ENCODE measurements at places on chromosomes 7 and 10. TPM values are rescaled to one million over a fixed set of nuclear protein-coding genes. Genes with fewer than 3 reads are reported as not detected.

DNA sequence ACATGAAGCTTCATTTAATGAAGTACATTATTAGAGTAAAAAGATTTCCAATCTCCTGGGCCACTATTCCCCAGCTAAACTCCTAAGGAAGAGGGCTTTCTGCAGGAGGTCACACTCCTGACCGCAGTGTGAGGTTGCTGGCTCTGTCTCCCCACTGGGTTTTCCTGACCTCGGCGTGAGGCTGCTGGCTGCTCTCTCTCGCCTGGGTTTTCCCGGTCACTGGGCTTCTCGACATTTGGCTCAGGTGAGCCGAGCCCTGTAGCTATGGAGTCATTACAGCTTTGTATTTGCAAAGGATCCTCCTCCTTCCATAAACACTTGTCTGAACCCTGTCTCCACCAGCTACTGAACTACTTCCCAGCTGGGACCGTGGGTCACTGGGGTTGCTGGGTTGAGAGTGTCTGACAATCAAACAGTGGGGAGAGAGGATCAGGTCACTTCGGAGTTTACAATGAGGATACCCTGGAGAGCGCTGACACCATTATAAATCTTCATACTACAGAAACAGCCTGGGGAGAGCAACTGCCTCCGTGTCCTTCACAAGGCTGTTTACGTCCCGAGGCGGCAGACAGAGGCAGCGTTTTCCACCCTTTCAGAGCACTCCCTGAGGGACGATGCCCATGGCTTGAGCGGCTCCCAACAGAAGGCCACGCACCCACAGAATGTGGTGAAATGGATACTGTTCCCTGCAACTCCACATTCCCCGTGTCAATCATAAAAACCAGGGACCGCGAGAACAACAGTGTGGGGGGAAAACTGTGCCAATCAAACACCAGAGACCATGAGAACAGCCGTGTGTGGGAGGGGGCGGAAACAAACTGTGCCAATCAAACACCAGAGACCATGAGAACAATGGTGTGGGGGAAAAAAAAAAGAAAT lies 226.2 kb downstream of the ZMYND11 start:
- H3K36me3 ChIP-seq: peaks cover 44% of the 10 kb centered on the region
- H3K27ac ChIP-seq: peak overlapping the region; percentile 82
- peaks cover 25% of the 10 kb centered on the region for H3K4me1 ChIP-seq
- H3K27me3 ChIP-seq: no peaks in the 10 kb centered on the region
- DNase-seq: no peak
- H3K4me3 ChIP-seq: no peak overlapping the region

DNA sequence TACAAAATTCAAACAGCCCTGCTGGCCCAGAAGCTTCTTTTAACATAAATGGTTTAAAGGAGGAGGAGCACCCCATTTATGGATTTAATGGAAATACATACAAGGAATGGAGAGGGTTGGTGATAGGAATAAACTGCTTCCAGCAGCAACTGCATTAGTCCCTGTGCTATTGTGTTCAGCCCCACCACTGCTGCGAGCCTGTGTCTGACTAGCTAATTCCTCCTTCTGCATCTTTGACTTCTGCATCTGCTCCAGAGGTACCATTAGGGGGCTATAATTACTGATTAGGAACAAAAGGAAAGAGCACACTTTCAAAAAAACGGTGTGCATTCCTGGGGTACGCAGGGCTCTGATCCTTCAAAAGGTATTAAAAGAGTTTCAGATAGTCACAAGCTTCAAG lies 24.8 kb downstream of the CDCA7L start:
- no peak overlapping the region for H3K27ac ChIP-seq
- peaks cover 2% of the 10 kb centered on the region for H3K36me3 ChIP-seq
- H3K27me3 ChIP-seq: no peaks in the 10 kb centered on the region
- no peak for DNase-seq
- no peak overlapping the region for H3K4me3 ChIP-seq

The MYO3A gene
- not detected for total RNA-seq

The HACD1 gene
- total RNA-seq: 71.6 TPM

The ADARB2 gene
- 6.6 TPM for total RNA-seq

GRCh38 chr7:140983802-140984201 lies 30.9 kb downstream of the MRPS33 start:
- no peak overlapping the region for H3K27ac ChIP-seq
- H3K36me3 ChIP-seq: no peaks in the 10 kb centered on the region
- no peak overlapping the region for H3K4me3 ChIP-seq
- H3K27me3 ChIP-seq: peaks cover 14% of the 10 kb centered on the region

GRCh38 chr7:155523168-155523675 lies 23.1 kb downstream of the CNPY1 start:
- no peak overlapping the region for H3K4me3 ChIP-seq
- peak; percentile 73 for DNase-seq
- no peaks in the 10 kb centered on the region for H3K36me3 ChIP-seq
- no peaks in the 10 kb centered on the region for H3K4me1 ChIP-seq
- peaks cover 51% of the 10 kb centered on the region for H3K27me3 ChIP-seq

DNA sequence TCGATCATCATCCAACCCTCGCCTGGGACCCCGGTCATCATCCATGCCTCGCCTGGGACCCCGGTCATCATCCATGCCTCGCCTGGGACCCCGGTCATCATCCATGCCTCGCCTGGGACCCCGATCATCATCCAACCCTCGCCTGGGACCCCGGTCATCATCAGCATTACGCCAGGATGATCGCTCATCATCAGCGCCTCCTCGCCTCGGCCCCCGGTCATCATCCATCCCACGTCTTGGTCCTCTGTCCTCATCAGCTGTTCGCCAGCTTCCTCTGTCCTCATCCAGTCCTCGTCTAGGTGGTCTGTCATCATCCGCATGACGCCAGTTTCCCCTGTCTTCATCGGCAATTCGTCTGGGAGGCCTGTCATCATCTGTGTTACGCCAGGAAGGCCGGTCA lies 12.7 kb downstream of the NANOS1 start:
- no peak overlapping the region for H3K27ac ChIP-seq
- H3K4me1 ChIP-seq: peaks cover 3% of the 10 kb centered on the region
- no peaks in the 10 kb centered on the region for H3K27me3 ChIP-seq
- H3K36me3 ChIP-seq: peaks cover 48% of the 10 kb centered on the region
- no peak overlapping the region for H3K4me3 ChIP-seq
- DNase-seq: no peak

DNA sequence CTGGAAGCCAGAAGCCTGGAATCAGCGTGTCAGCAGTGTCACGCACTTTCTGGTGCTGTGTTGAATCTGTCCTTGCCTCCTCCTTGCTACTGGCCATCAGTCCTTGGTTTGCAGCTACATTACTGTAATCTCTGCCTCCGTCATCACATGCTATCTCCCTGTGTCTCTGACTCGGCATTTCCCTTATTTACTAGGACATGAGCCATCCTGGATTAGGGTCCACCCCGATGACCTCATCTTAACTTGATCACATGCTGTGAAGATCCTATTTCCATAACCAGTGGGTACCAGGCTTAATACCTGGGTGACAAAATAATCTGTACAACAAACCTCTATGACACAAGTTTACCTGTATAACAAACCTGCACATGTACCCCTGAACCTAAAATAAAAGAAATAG lies 518.0 kb upstream of the KLF6 start:
- no peak overlapping the region for H3K4me3 ChIP-seq
- no peak for DNase-seq
- peaks cover 20% of the 10 kb centered on the region for H3K4me1 ChIP-seq
- no peaks in the 10 kb centered on the region for H3K27me3 ChIP-seq
- H3K36me3 ChIP-seq: no peaks in the 10 kb centered on the region

DNA sequence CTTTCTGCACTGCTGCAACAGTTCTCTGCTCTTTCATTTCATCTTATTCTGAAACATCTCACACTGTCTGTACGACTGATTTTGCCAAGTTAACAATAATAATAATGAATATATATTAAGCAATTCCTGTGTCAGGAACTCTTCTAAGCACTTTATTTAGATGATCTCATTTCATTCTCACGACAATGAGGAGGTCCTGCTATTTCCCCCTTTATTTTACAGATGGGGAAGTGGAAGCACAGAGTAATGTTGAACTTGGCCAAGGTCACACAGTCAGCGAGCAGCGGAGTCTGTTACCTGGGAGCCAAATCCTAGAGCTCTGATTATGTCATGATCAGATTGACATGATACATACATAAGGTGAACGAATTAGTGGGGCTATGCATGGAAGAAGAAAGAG lies 5.8 kb downstream of the MRC1 start:
- H3K27ac ChIP-seq: no peak overlapping the region
- no peaks in the 10 kb centered on the region for H3K4me1 ChIP-seq
- peaks cover 4% of the 10 kb centered on the region for H3K27me3 ChIP-seq
- no peak overlapping the region for H3K4me3 ChIP-seq
- DNase-seq: no peak

DNA sequence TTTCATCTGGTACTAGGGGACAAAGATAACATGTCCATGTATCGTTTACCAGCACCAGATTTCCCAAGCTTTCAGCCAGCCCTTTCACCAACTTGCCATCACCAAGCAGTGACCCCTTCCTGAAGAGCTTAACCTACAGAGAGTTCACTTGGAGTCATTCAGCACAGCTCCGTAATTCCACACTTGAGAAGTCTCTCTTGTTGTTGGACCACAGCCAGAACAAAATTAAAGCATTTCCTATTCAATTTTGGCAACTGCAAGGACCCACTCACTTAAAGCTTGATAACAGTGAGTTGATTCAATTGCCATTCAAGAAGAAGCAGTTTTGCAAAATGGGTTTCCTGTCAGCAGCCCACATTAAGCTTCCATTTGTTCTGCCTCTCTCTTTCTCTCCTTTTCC lies 88.5 kb upstream of the LRRTM3 start:
- H3K4me1 ChIP-seq: peaks cover 19% of the 10 kb centered on the region
- no peaks in the 10 kb centered on the region for H3K36me3 ChIP-seq
- DNase-seq: no peak
- H3K27ac ChIP-seq: no peak overlapping the region
- H3K27me3 ChIP-seq: no peaks in the 10 kb centered on the region
- no peak overlapping the region for H3K4me3 ChIP-seq

The UNCX gene
- total RNA-seq: not detected

DNA sequence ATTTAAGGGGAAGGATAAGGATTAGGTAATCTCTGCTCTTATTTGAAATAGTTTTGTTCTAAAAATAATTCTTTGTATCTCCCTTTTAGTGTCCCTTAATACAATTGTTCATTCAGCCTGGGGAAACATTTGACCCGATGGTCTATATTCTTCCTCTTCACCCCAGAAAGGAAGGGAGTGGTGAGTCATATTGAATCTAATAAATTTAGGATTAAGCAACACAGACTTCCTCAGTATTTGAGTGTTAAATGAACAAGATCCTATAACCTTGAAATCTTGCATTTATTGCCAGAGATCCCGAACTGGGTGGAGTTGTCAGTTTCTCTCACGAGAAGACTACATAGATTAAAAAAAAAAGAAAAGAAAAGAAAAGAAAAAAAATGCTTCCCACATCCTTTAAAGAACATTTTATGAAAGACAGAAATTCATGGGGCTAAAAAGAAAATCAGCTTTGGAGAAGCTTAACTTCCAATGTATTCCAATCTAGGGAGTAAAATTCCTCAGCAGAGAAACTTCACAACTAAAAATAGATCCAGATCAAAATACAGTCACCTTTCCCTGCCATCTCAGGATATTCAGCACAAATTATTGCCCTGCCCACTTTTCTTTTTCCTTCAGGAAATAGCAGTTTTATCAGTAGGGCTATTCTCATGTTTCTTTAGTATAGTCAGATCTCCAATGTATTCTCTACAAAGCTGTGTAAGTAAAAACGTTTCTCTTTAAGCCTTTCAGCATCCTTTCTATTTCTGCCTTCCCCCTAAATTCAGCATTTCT lies 82.2 kb downstream of the SEMA3D start:
- no peaks in the 10 kb centered on the region for H3K36me3 ChIP-seq
- no peaks in the 10 kb centered on the region for H3K27me3 ChIP-seq
- H3K27ac ChIP-seq: no peak overlapping the region

- no peak overlapping the region for H3K4me3 ChIP-seq
- H3K36me3 ChIP-seq: no peaks in the 10 kb centered on the region
- DNase-seq: no peak
- H3K27ac ChIP-seq: peak overlapping the region; percentile 89
Observed at GRCh38 chr10:24889639-24890038, 62.8 kb downstream of the PRTFDC1 start.

DNA sequence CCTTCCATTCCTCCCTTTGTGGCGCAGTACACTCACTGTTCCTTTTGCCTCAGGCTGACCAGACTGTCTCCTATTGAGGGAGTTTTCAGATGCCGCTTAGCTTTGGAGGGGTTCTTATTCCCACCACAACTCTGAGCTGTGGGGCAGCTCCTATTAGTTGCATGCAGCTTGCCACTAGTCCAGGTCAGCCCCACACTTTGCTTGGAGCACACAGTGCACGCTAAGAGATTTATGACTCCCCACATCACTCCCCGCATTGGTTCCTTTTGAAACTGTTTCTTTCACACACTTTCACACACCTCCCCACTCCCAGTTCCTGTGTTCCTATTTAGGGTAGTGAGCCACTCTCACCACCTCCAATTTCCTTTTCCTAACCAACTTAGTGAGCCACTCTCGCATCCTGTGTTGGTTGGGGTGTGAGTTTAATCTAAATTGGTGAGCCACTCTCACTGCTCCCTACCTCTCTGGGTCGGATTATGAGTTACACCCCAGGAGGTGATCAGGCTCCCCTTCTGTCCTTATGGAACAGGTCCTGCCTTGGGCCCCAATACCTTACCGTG lies 10.4 kb upstream of the ZNF485 start:
- H3K27me3 ChIP-seq: no peaks in the 10 kb centered on the region
- H3K27ac ChIP-seq: no peak overlapping the region
- DNase-seq: no peak
- H3K4me3 ChIP-seq: no peak overlapping the region

- H3K4me3 ChIP-seq: peak overlapping the region; percentile 76
- H3K4me1 ChIP-seq: peaks cover 13% of the 10 kb centered on the region
- H3K27ac ChIP-seq: peak overlapping the region; percentile 13
Observed at GRCh38 chr10:1419796-1420610, 317.3 kb downstream of the ADARB2 start.

GRCh38 chr7:915291-916218 lies 38.9 kb downstream of the ADAP1 start:
- H3K36me3 ChIP-seq: no peaks in the 10 kb centered on the region
- DNase-seq: peak; percentile 76
- H3K27ac ChIP-seq: peak overlapping the region; percentile 8
- no peaks in the 10 kb centered on the region for H3K27me3 ChIP-seq

DNA sequence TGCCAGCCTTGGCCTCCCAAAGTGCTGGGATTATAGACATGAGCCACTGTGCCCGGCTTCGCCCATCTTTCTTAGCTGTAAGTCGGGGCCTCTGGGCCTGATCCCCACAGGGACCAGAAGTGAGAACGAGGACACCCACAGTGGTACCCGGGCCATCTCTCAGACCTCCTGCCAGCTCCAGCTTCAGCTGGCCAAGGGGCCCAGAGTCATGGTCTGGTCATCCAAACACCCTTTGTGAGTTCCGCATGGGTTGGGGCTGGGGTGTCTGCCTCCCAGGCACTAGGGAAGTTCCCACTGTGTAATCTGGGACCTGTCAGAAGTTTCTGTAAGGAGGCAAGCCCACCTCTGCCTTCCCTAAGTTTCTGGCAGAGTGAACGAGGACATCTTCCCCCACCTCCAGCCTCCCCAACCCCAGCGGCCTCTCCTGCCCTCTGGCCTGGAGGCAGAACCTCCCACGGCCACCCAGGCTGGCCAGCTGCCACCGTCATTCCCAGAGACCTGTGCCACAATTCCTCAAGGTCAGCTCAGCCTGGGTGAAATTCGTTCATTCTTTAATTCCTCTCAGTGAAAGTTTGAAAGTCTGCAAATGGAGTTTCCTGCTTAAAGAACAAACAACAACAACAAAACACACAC lies 19.5 kb upstream of the FOXL3 start:
- peaks cover 12% of the 10 kb centered on the region for H3K4me1 ChIP-seq
- H3K27ac ChIP-seq: no peak overlapping the region
- peaks cover 5% of the 10 kb centered on the region for H3K27me3 ChIP-seq
- H3K36me3 ChIP-seq: peaks cover 5% of the 10 kb centered on the region
- DNase-seq: peak; percentile 83
- no peak overlapping the region for H3K4me3 ChIP-seq

- no peak within 1 kb of the TSS for H3K4me3 ChIP-seq
- H3K4me1 ChIP-seq: no peaks in the 10 kb centered on the region
- DNase-seq: no peak
- H3K36me3 ChIP-seq: no peaks in the 10 kb centered on the region
- no peak within 1 kb of the TSS for H3K27ac ChIP-seq
- peaks cover 2% of the 10 kb centered on the region for H3K27me3 ChIP-seq
Observed at GRCh38 chr7:38273286-38273995, at the start of gene TARP. Gene TARP (minus strand): TSS chr7:38273636.
